ENCODE measurements at places on chromosomes 13 and 19.

DNA sequence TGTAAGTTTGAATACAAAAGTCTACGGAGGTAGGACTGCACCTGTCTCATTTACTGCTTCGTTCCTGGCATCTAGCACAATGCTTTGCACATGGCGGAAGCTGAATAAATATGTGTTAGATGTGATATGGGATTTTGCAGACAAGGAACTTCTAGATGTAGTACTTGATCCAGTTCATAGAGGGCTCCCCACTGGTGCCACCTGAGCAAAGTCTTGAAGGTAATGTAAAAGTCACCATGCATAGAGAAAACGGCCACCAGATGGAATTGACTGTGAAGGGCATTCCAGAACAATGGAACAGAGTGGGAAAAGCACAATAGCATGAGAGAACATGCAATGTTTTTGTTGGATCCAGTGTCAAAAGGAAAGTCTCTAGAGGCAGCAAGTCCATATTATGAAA is 209.3 kb downstream of the HS6ST3 start:
- DNase-seq: no peak

DNA sequence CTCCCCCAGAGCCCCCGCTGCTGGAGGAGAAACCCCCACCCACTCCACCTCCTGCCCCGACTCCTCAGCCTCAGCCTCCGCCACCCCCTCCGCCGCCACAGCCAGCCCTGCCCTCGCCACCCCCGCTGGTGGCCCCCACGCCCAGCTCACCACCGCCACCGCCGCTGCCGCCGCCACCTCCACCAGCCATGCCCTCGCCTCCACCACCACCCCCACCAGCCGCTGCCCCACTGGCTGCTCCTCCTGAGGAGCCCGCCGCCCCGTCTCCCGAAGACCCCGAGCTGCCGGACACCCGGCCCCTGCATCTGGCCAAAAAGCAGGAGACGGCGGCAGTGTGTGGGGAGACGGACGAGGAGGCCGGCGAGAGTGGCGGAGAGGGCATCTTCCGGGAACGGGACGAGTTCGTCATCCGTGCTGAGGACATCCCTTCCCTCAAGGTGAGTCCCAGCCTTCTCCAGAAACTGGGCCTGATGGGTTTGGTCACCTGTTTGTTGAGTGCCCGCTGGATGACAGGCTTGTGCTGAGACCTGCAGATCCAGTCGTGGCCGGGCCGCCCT is 10.6 kb downstream of the PRR12 start:
- no peak for DNase-seq

GRCh38 chr19:5338656-5339197 is 1.9 kb downstream of the PTPRS start:
- DNase-seq: peak; percentile 45

DNA sequence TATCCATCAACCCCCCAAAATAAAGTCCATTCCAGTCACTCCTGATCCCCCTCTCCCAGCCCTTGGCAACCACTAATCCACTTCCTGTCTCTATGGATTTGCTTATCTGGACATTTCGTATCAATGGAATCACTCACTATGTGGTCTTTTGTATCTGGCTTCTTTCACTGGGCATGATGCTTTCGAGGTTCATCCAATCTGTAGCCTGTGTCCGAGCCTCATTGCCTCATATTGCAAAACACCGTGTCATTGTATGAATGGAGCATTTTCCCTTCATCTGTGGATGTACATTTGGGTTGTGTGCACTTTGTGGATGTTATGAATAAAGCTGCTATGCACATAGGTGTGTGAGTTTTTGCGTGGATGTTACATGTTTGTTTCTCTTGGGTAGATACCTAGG is 1.4 kb upstream of the FZR1 start:
- no peak for DNase-seq

GRCh38 chr13:113855931-113856715 is 7.8 kb downstream of the GAS6 start:
- no peak for DNase-seq

DNA sequence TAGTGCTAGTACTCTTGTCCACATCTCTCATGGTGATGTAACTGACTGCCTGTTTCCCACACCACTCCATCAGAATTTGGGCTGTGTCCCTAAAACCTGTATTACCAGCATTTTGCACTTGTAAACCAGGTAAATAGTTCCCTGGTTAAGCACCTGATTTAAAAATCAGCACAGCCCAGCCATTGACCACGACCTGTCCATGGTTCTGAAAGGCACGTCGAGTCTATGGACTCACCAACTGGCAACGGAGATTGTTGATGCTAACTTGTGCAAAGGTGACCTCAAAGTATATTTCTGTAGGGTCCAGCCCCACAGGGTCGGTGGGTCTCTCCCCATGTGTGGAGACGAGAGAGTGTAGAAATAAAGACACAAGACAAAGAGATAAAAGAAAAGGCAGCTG is 46.7 kb upstream of the ZNF835 start:
- DNase-seq: no peak

- DNase-seq: no peak
These were observed 54.5 kb downstream of the FLT3 start for GRCh38 chr13:28045861-28046260.

- DNase-seq: no peak
These were observed at the start of gene PRRG2 for GRCh38 chr19:49581007-49581508. Gene PRRG2 (plus strand): TSS chr19:49581316. CDS start chr19:49583220, 1,904 bp downstream.

DNA sequence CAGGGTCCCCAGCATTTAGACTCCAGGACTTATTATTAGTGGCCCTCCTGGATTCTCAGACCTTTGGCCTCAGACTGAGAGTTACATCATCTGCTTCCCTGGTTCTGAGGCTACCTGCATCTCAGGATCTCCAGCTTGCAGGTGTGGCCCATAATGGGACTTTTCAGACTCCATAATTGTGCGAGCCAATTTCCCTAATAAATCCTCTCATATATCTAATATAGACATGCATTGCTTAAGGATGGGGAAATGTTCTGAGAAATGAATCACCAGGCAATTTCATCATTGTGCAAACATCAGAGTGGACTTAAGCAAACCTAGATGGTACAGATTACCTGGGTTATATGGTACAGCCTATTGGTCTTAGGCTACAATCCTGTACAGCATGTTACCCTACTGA is 116.5 kb upstream of the FBXL3 start:
- DNase-seq: no peak

DNA sequence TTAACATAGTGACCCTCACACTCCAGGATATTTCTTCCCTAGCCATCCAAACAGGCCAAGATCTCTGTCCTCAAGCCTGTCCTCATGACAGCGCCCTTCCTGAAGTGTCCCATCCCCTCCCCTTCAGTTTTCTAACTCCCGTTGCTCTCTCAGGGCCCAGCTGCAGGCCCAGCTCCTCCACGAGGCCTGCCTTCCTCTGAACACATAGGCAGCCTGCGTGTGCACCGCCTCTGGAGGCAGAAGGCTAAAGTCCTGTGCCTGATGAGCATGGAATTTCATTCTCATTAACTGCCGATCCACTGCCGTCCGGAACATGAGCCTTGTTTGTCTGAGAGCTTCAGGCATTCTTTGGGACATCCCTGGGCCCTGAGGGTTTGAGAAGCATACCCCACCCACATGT is 306.4 kb downstream of the DCLK1 start:
- no peak for DNase-seq

DNA sequence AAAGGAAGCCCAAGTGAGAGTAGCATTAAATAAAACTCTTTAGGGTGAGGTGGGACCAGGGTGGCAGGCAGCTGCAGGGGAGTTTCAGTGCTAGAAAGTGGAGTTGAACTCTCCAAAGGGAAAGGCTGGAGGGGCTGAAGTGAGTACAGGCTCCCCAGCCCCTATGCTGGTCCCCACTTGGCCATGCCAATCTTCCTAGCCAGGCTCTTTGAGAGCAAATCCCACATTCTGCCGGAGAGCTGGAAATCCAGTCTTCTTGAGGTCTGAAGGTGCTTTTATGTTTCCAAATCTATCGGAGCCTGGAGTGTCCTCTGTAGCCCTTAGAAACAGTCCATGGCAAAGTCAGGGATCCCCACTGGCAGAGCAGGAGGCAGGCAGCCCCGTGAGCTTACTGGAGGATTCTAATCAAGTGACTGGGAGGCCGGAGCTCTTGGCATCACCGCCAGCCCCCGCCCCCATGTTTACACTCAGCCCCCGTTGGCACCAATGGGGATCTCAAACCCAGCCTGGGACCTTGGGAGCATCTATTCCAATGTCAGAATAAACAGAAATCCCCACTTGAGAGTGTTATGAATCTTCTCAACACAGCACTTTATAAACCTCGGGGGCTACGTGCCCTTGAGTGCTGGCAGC is 18.3 kb downstream of the ZNF536 start:
- no peak for DNase-seq

DNA sequence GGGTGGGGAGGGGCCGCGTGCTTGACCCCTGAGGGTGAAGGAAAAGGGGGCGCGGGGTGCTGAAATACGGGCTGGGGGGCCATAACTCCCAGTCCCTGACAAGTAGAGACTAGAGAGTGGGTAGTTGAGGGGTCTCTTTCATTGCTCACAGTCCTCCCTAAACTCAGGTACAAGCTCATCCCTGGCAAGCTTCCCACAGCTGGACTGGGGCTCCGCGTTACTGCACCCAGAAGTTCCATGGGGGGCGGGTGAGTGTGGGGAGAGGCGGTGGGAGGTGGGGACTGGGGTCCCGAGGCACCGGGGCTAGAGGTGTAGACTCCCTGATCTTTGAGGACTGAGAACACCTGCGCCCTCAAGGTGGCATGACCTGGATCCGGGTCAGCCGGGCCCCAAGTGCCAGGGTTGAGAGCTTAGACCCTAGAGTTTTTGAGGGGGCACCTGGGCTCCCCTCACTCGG is 1.3 kb downstream of the ETV2 start:
- DNase-seq: no peak

DNA sequence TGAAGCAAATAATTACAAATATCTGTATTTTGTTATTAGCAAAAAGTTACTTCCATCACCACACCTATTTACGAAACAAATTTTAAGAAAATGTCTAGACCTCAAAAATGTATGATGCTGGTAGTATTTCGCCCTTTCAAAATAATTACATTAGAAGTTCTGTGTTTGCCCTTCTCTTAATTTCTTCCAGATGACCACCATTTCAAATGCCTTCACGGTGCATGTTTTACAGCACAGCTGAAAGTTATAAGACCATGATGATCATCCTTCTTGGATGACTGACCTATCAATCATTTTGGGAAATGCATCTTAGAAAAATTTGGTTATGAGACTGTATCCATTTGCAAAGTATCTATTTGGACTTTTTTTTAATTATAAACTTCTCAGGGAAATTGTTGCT is 390.8 kb downstream of the SLITRK6 start:
- no peak for DNase-seq

GRCh38 chr13:24361852-24362366 is 52.5 kb downstream of the C1QTNF9 start:
- no peak for DNase-seq

DNA sequence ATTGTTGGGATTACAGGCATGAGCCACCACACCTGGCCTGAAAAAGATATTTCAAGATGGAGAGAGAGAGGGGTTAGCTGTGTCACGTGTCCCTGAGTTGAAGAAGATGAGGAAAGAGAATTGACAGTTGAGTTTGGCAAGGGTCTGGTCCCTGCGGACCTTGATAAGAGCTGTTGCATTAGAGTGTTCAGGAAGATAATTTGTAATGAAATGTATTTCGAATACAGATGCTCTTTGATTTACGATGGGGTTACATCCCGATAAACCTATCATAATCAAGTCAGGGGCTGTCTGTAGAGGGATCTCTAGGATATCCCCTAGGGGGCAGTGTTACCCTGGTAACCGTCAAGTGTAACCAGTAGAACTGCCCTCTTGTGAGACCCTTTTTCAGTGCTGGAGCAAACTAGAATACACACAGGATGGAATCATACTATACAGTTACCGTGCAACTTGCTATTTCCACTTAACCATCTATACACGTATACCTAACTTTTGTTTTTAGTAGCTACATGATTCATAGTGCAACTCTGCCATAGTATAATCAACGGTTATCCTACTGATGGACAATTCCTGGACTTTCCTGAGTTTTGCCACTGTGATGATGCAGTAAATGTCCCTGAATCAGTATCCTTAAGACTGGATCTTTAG is 1.5 kb upstream of the ELOF1 start:
- peak; percentile 82 for DNase-seq

DNA sequence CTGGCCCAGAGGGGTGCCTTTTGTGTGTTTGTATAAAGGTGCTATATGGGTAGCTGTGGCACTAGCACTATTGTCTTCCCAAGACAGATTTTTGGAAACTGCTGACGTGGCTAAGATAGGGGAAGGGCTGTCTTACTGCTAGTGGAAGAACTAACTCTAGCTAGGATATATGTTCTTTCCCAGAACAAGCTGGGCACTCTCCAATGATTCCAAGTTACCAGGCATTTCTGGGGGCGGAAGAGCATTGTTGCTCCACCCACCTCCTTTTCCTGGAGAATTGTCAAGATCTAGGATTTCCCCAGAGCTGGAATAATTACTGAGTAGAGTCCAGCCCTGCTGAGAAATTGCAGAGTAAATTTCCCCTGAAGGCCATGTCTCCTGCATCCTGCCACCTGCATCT is 408.3 kb downstream of the KLF5 start:
- DNase-seq: no peak

GRCh38 chr13:111035861-111036260 is 79.2 kb upstream of the ARHGEF7 start:
- DNase-seq: no peak

- no peak for DNase-seq
These were observed 9.0 kb downstream of the SH3GL1 start for GRCh38 chr19:4391306-4391693.

DNA sequence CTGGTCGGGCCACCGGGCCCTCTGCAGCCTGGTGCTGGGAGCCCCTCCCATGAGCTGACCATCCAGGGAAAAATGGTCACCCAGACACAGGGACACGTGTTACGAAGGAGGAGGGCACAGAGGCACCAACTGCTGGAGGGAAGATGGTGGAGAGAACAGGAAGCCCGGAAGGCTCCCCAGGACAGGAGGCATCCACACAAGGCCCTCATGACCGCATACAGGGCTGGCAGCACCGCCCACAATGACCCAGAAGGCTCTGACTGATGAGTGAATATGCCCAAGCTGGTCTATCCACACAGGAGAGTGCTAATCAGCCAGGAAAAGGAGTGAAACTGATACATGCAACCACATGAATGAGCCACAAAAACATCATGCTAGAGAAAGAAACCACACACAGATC is 14.0 kb upstream of the TMEM86B start:
- DNase-seq: no peak

- no peak for DNase-seq
These were observed 446 bp upstream of the ZNF83 start for GRCh38 chr19:52638601-52639000.
